ENCODE measurements at places on chromosomes 4 and X. TPM values are rescaled to one million over a fixed set of nuclear protein-coding genes. Genes with fewer than 3 reads are reported as not detected.

Gene RPL9
- 1,118 TPM for total RNA-seq

Gene OCIAD2
- total RNA-seq: 19.7 TPM

Gene ZNF157
- 0.13 TPM for total RNA-seq

Gene IBSP
- total RNA-seq: not detected

Gene PRPS2
- 22.3 TPM for total RNA-seq

Gene RIPPLY1
- not detected for total RNA-seq

Gene PLAC1
- total RNA-seq: not detected

DNA sequence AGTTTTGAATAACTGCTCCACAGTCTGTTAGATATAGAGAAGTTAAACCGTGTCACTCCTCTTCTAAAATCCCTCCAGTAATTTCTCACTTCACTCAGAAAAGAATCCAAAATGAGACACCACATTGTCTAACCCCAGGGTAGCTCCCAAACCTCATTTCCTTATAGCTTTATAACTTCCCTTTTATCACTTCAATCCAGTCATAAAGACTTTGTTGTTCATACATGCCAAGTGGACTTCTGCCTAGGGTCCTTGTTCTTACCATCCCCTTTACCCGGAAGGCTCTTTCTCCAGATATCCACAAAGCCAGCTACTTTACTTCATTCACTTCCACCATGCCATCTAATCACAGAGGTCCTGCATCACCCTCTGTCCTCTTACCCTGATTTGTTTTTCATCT, 156.2 kb downstream of the GABRB1 start:
- DNase-seq: no peak

DNA sequence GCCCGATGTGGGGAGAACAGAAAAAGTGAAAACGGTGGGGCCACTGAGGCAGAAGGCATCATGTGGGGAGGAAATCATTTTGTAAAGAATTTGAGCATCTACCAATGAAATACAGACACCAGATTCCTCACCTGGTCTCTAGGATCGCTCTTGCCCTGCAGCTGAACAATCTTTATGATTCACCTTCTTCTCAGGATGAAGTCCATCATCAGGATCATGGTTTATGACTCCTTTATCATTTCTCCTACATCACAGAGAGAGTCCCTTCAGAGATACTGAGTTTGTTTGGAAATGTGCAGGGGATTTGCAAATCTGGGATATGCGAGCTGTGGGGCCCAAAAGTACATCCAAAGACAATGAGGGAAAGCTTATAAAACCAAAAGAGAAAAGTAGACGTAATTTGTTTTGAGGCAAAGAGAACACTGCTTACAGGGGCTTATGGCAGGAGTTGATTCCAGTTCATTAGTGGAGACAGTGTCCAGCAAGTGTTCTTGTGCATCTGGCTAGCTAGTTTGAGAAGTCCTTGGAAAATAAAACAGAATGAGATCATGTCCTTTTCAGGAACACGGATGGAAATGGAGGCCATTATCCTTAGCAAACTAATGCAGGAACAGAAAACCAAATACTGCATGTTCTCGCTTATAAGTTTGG, 15.3 kb upstream of the ANXA5 start:
- no peak for DNase-seq

DNA sequence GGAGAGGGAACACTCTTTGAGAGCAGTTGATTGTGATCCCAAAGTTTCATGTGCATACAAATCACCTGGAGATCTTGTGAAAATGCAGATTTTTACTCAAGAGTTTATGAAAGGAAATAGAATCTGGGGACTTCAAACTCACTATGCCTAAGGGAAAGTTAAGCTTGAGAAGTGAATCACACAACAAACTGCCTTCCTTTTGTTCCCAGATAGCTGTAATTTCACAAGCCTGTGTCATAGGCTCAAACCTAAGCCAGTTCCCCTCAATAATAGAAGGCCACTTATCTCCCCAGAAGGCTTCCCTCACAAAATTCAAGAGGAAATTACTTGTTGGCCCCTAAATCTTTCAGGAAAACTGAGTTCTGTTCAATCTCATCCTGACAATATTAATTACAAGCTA, 132.8 kb upstream of the MAGEB16 start:
- no peak for DNase-seq

DNA sequence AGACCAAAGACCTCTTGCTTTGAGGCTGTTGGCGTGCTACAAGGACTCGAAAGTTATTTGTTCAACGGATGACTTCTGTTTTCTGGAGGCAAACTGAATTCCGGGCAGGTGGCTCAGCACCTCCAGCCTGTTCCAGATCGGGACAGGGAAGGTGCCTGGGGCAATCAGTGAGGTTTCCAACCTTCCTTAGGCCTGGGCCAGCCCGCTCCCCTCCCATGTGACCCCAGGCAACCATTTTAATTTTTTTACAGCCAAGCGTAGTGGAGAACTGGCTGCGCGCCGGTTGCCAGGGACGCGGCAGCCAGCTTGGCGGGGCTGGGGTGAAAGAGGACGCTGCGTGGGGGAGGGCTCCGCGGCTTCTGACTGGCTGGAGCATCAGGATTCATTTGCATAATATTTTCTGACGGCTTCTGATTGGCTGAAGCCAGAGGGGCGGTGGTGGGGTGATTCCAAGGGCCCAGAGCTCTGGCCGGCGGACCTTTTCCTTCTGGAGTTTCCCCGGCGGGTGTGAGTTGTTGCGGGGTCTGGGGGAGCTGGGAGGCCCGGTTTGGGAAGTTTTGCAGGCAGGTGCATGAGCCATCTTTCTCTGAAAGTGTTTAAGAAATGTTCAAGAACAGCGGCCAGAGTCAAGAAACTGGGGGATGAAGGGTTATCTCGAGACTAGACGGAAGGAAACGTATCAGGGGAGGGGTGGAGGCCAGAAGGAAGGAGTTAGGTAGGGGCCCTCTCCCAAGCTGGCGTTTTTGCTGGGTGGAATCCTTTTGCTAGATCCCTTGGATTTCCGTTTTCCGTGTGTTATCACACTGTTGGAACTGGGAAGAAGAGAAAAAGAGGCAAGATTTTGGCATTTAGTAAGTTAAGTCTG, at the start of gene MID1IP1:
TSS of gene MID1IP1 (plus strand) at position 479 of the 865 bp plus-strand sequence. CDS start 3,488 bp downstream, outside the sequence.
- peak; percentile 95 for DNase-seq

GRCh38 chrX:109632906-109633504, 8.0 kb upstream of the KCNE5 start:
- no peak for DNase-seq

- no peak for DNase-seq
Measured at GRCh38 chr4:42678512-42678911, 21.6 kb upstream of the ATP8A1 start.

GRCh38 chrX:97060020-97060419, 176.3 kb downstream of the RPA4 start:
- no peak for DNase-seq

GRCh38 chr4:25811374-25811690, 51.5 kb downstream of the SEL1L3 start:
- DNase-seq: no peak

GRCh38 chrX:2707334-2707760, 16.3 kb downstream of the CD99 start:
- DNase-seq: peak; percentile 79

DNA sequence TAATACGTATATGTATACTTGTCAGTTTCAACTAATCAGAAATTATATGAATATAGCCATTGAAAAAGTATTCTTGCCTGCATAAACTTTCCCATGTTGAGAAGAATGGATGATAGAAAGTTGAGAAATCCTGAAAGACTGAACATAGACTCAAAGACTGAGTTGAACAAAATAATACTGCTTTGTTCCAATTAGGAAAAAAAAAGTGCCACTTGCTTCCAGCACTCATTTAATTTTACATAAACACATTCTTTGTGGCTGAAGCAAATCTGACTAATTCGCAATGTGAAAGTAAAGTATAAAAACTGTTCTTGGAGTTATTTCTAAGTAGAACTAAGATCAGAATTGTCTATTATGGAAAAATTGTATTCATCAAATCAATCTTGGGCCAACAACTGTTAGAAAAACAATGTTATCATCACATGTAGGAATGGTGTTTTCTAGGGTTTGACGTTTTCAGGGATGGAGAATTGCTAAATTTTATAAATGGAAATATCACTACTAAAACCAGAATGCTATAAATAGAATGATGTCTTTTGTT, 2334.6 kb downstream of the PCDH7 start:
- no peak for DNase-seq

- DNase-seq: peak; percentile 80
Measured at GRCh38 chr4:99655308-99656081, 2.1 kb downstream of the C4orf54 start.

- DNase-seq: no peak
Measured at GRCh38 chr4:163744861-163745260, 250.4 kb downstream of the TMA16 start.

GRCh38 chrX:36422368-36422767, 502.8 kb downstream of the CFAP47 start:
- no peak for DNase-seq

DNA sequence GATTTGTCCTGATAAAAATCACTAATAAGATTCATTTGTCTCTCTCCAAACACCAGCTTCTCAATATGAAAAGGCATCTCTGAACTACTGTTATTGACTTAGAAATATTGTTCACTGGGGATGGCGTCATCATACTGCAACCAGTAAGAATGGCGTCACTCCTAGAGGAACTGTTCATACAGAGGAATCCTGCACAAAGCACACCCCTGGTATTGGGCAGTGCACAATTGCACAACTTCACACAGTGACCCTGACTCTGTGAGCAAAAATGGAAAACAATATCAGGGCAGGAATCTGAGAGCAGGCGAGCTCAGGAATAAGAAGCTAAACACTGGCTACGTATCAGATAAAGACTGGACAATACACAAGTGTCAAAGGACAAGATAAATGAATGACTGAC, 66.7 kb upstream of the PNPLA4 start:
- no peak for DNase-seq

DNA sequence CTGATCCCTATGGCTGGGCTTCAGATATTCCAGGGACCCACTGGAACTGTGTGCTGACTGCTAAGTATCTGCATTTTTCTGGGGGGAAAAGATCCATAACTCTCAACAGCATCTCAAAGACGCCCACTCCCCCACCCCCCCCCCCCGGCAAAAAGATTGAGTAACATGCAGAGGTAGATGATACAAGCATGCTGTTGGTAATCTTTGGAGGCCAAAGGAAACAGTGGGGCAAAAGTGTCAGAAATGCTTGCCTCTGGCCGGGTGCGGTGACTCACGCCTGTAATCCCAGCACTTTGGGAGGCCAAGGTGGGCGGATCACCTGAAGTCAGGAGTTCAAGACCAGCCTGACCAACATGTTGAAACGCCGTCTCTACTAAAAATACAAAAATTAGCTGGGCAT, 12.2 kb downstream of the XPNPEP2 start:
- DNase-seq: peak; percentile 39

DNA sequence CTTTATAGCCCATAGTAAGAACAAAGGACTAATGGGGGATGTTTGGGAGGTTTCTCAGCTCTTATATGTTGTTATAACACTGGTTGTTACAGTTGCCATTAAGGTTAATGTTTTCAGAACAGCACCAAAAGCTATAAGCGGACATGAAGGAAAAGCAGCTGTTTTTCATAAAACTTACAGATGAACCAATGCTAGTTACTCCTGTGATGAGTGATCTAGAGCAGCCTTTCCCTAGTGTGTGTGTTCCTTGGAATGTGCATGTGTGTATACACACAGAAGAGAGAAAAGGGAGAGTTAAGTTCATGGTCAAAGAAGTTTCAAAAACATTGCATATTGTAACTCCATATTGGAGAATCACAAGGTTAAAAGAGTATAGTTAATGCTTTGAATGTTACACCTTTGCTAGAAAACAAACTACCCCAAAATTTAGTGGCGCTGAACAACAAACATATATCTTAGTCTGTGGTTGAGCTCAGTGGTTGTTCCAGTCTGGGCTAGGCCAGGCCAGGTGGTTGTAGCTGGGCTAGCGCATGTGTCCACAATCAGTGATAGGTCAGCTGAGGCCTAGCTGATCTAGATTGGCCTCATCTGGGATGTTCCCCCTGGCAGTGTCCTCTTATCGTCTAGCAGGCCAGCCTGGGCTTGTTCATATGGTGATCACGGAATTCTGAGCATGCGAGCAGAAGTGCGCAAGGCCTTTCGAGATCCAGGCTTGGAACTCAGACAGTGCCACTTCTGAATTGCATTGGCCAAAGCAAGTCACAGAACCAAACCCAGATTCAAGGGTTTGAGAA, 151.0 kb downstream of the NHS start:
- no peak for DNase-seq

DNA sequence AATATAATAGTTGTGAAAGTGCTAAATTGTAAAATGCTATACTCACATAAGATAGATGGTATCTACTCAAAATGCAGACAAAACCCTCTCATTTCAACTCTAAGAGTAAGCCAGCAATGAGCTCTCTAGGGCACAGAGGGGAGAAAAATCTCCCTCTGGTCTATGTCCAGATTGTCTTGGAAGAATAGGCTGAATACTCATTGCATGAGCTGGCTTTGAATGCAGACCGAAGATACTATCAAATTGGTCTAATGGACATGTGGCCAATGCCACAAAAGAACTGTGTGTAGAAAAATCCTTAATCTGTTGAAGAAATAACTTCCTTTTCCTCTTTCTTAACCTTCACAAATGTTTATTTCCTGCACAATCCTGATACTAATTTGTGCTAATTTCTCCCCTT, 3.5 kb downstream of the ZXDA start:
- no peak for DNase-seq

GRCh38 chrX:7071390-7071789, 76.1 kb upstream of the STS start:
- no peak for DNase-seq

- peak; percentile 34 for DNase-seq
Measured at GRCh38 chr4:183289688-183290087, 30.4 kb downstream of the CLDN22 start.

DNA sequence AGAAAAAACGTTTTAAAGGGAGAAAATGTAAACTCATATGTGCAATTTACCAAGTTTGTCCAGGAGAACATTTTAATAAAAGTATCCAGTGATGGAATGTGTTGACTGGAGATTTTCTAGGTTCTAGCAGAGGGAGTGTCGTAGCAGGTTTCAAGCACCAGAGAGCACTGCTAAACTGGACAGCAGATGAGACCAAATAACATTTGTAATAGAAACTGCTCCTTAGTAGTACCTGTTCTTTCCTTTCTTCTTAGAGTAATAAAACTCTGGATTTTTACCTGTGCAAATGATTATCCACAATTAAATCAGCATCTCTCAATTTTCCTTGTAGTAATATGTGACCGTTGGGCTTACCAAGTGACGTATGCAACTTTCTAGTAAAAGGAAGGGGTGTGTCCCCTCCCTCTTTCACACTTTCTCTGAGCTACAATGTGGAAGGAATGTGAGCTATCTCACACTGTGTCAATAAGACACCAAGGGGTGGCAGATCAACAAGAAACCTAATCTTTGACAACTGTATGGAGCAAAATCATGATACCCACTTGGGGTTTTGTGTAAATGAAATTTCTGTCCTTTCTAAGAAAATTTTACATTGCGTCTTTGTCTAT, 9.5 kb downstream of the HPGDS start:
- DNase-seq: no peak

DNA sequence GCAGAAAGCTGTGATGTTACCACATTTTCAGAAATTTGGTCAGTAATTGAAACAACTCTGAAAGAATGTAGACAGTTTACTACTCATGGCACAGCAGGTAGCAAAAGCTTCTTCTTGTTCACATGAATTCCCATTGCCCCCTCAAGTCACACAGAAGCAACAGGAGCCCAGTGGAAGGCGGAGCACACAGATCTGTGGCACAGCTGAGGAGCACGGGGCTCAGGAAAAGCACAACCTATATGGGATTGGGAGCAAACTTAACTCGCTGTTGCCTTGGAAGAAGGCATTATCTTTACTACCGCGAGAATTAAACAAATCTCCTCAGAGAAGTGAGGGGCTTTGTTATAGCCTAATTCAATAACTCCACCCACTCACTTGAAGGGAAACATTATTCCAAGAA, 358.5 kb downstream of the SPOCK3 start:
- no peak for DNase-seq

- no peak for DNase-seq
Measured at GRCh38 chrX:12903646-12904045, 2.8 kb upstream of the TLR8 start.

Data from aorta (tissue), 5 donors.